ENCODE measurements at places on chromosomes 2 and 18.
A peak's percentile ranks its signal among the peaks of the same experiment; 100 is the strongest.

- DNase-seq = no peak
Measured at GRCh38 chr2:239917125-239917956, 107.8 kb downstream of the NDUFA10 start.

GRCh38 chr2:222532315-222532714, 108.0 kb downstream of the SGPP2 start:
- DNase-seq = no peak

GRCh38 chr18:45657357-45658335, 42.4 kb downstream of the SLC14A2 start:
- DNase-seq = peak; percentile 55

- peak; percentile 53 for DNase-seq
Measured at GRCh38 chr2:105803337-105803736, 58.6 kb downstream of the NCK2 start.

DNA sequence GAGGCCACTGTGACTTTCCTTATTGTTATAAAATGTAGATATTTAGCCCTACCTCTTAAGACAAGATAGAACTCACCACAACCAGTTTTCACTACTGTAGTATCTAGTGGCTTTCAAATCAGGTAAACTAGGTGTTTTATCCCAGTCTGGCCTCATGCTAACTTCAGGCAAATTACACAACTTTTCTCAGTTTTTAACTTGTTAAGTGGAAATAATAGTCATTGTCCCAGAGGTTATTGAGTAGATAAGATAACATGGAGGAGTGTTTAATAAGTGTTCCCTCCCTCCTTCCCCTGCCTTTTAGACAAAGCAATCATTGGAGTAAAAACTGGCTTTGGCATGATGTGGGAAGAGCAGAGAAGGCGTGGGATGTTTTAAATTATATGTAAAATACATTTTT, 27.3 kb downstream of the ANXA4 start:
- no peak for DNase-seq

DNA sequence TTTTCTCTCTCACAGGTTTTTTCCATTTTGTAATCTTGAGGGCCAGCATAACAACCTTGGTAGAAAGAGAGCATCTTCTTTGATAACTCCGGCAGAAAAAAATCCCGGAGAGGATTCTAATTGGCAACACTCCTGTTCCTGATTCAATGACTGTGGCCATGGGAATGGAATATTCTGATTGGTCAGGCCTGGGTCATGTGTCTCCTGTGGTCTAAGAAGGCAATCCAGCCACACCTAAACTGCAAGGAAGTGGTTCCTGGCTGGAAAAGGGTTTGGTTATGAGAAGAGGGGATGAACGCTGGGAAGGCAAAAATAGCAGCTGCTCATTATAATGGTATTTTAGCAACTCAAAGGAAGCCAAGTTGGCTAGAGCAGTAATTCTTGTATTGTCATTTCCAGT, 24.8 kb upstream of the ZNF638 start:
- DNase-seq = no peak

GRCh38 chr2:219029829-219030165, 11.5 kb downstream of the CFAP65 start:
- DNase-seq = peak; percentile 75

- no peak for DNase-seq
Measured at GRCh38 chr2:144132357-144132756, 387.6 kb downstream of the ZEB2 start.

GRCh38 chr2:112728029-112728362, 7.2 kb downstream of the NT5DC4 start:
- DNase-seq = no peak

- DNase-seq = peak; percentile 67
Measured at GRCh38 chr18:62131301-62131909, 55.5 kb downstream of the PIGN start.

- no peak for DNase-seq
Measured at GRCh38 chr2:11942178-11942569, 195.7 kb downstream of the LPIN1 start.

- DNase-seq = no peak
Measured at GRCh38 chr2:33482518-33482917, 6.1 kb downstream of the RASGRP3 start.

GRCh38 chr18:32056613-32057358, 34.9 kb upstream of the RNF138 start:
- DNase-seq = no peak

DNA sequence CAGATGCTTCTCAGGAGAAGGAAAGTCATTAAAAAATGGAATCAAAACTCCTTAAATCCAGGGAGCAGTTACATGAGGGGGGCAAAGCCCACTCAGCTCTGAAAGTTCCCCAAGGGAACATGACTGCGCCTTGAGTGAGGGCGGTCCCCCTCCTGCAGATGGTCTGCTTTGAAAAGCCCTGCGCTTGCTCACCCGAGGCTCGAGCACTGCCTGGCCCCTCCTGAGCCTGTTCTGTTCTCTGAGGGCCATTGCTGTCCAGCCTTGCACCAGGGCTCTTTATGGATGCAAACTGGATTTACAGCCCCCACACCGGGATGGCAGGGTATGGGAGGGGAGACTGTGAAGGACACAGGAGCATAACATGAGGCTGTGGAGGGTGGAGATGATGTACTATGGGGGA, 37.8 kb upstream of the DNMT3A start:
- DNase-seq = no peak

DNA sequence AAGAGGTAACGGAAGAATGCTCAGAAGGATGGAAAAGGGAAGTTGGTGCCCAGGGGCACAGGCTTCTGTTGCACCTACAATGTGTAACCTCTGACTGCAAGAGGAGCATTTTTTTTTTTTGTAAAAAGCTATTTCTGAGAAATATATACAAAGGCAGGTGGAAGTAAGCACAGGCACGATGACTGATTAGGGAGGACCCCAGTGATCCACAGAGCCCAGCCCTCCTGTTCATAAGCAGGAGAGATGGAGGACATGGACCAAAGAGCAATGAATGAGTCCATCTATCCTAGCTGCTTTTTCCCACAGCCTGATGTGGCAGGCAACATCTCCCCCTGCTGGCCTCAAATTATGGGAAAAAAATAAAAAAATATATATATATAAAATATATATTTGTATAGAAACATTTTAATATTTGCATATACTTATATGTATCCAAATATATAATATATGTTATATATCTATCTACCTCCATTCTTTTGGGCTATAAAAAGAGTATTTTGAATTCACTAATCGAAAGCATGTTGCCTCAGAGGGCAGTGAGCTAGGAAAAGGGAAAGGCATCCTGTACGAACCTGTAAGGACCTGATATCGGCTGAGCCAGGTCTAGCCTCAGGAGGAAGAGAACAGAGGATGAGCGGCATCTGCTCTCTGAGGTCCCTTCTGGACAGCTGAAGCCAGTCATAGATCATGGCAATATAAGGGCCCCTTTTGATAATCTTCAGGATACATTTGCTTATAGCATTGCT, 166.0 kb upstream of the STK17B start:
- DNase-seq = peak; percentile 36

DNA sequence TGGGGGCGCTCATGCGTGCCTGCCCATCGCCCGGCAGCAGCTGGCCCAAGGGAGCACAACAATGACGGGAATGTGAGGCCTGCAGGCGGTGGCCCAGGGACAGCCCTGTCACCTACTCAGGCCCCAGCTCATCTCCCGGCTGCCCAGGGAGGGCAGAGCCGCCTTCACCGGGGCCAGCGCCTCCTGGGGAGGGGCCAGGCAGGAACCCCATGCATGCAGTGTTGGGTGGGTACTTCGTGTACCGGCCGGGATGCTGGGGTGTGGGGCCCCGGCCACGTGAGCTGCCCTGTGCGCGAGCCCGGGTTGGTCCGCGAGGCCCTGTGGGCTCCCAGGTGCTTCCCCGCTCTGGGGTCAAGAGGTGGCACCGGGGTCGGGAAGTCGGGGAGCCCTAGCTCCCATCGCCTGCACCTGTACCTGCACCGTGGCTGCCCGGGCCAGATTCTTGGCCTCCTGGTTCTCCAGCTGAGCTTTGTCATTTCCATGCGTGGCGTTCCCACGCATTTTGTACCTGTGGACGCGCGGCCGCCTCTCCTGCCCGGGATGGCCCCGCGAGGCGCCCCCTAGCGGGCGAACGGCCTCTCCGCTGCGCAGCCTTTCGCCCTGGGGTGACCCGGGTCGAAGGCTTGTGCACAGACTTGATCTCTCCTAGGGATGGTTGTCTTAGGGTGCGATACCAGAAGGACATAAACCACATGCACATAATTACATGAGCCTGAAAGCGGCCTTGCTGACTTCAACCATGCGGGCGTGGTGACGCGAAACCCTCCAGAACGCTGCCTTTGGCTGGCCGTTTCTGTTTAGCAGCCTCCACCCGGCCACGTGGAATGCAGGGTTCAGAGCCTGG, 950 bp downstream of the KLHL30 start:
- DNase-seq = no peak

- peak; percentile 17 for DNase-seq
Measured at GRCh38 chr2:112277596-112278220, 2.3 kb downstream of the ZC3H6 start.

DNA sequence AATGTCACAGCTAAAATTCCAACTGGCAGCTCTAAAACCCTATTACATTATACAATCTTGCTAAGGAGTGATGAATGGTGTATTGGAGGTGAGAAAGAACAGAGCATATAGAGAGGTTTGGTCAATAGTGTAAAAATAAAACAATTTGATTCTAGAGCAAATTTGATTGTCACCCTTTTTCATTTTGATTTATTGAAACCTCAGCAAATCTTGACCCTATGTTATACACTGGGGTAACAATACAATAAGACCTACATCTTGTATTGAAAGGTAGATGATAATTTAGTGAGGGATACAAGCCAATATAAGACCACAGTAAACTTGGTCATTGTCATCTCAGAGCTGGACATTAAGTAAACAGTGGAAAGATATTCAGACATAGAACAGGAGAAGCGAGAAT, 671.9 kb downstream of the IRS1 start:
- DNase-seq = no peak

All from CD4-positive, alpha-beta T cell treated with Interferon alpha-2 for 1 hour (primary cell).